ENCODE measurements at places on chromosomes 3 and 15. TPM values are rescaled to one million over a fixed set of nuclear protein-coding genes. Genes with fewer than 3 reads are reported as not detected.

GABRA5 gene
- total RNA-seq, result 4.4 TPM

LRIG1 gene
- total RNA-seq, result 169 TPM

DNA sequence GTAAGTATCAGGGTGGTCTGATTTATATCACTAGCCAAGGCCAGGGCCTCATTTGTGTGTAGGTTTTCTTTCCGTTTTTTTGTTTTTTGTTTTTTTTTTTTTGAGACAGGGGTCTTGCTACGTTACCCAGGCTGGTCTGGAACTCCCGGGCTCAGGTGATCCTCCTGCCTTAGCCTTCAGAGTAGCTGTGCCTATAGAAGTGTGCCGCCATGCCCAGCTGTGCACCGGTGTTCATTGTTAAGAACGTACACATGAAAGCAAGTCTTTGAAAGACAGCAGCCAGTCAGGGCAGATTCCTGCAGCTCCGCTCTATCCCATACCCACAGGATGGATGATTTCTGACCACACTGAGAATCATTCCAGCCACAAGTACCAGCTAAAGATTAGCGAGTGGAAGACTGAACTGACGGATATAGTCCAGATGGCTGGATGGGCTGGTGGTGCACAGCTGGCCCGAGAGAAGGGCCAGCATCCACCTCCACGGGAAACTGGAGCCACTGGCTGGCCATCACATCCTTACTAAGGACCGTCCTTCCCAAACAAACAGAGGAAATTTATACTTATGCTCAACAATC is 95.4 kb downstream of the PCSK6 start:
- H3K4me1 ChIP-seq, result peaks cover 4% of the 10 kb centered on the region
- DNase-seq, result no peak
- H3K27me3 ChIP-seq, result no peaks in the 10 kb centered on the region
- H3K36me3 ChIP-seq, result no peaks in the 10 kb centered on the region

DNA sequence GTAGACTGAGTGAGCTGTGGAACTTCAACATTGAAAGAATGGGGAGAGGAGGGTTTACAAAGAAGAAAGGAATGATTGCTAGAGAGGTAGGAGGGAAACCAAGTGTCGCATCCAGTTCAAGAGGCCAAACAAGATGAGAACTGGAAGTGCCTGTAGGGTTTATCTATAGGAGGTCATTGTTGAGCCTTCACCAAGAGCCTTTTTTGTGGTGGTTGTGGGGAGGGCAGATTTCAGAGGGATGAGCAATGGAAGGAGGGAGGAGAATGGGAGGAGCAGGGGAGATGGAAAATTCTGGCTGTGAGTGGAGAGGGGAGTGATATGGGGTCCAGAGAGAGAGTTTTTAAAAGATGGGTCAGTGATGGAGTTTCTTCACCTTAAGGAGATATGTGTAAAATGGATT is 8.5 kb downstream of the PDIA5 start:
- no peaks in the 10 kb centered on the region for H3K36me3 ChIP-seq
- no peaks in the 10 kb centered on the region for H3K27me3 ChIP-seq
- H3K4me3 ChIP-seq, result no peak overlapping the region

GRCh38 chr15:67185621-67186225 is 68.7 kb downstream of the AAGAB start:
- H3K27me3 ChIP-seq, result no peaks in the 10 kb centered on the region
- no peak overlapping the region for H3K27ac ChIP-seq
- no peak overlapping the region for H3K4me3 ChIP-seq
- no peaks in the 10 kb centered on the region for H3K36me3 ChIP-seq
- DNase-seq, result no peak

DNA sequence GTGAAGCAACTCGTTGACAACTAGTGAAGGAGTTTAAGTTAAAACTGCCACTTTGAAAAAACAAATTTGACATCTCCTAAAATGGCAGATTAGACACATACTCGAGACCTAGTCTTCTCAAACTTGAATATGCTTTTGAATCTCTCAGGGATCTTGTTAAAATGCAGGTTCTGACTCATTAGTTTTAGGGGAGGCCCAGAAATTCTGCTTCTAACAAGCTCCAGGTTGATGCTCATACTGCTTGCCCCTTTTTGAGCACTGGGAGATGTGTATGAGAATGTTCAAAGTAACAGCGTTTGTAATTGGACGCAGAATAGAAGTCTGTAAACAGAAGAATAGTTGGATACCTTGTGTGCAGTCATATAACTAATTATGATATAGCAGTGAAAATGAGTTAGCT is 1.6 kb downstream of the C3orf38 start:
- H3K27ac ChIP-seq, result no peak overlapping the region
- peaks cover 8% of the 10 kb centered on the region for H3K36me3 ChIP-seq
- peak overlapping the region; percentile 93 for H3K4me3 ChIP-seq

DNA sequence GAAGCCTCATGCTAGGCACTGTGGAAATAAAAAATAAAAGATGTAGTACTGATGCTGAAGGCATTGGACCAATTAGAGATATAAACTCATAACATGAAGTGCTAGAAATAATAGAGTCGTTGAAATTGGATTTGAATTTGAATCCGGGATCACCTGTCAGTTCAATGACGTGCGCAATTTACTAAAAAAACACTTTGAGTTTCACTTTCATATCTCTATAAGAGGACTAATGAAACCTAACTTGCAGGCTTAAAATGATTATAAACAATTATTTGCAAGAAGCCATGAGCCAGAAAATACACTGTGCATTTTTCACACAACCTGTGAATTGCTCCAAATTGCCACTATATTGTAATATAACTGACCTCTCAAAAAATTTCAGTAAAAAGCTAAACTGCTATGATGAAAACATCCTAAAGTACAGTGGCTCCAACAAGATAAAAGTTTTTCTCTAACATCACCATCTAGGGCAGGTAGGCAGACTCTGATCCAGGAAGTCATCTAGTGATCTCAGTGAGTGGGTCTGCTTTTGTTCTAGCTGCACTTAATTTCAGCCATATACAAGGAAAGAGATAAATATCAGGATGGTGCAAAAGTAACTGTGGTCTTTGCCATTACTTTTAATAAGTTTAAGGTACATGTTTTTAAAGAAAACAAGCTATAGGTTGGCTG is 440.2 kb downstream of the CNTN6 start:
- no peaks in the 10 kb centered on the region for H3K4me1 ChIP-seq
- H3K4me3 ChIP-seq, result no peak overlapping the region
- H3K36me3 ChIP-seq, result no peaks in the 10 kb centered on the region
- H3K27me3 ChIP-seq, result no peaks in the 10 kb centered on the region
- no peak overlapping the region for H3K27ac ChIP-seq

DNA sequence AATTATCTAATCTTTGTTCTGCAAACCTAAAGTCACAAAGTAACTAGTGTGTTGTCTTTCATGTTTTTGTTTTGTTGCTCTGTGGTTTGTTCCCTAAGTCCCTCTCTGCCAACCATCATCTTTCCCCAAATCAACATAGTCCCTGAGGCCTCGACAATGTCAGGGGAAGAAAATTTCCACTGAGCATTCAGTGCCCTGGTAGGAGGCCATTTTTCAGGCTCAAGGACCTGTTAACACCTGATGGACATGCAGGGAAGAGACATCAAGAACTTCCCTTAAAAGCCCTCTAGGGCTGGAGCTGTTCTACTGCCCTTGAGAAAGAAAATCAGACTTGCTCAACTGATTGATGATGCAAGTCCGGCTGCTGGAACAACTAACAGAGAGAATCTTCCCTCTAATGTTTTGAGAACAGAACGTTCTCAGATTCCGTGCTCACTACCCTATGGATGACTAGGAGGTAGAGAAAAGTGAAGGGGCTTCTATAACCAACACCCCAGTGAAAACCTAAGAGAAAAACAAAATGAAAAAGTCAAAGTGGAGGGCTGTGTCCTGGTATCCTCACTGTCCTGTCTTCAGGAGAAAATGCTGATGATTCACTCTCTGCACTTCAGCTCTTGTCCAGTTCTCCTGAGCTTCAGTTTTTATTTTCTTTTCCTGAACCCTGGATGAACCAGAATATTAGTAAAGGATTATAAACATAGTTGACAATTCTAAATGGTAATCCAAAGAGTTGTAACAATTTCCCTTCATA is 373.1 kb downstream of the FOXP1 start:
- H3K27me3 ChIP-seq, result no peaks in the 10 kb centered on the region
- DNase-seq, result no peak
- H3K4me3 ChIP-seq, result no peak overlapping the region
- H3K36me3 ChIP-seq, result no peaks in the 10 kb centered on the region
- H3K27ac ChIP-seq, result no peak overlapping the region
- H3K4me1 ChIP-seq, result peaks cover 36% of the 10 kb centered on the region

DNA sequence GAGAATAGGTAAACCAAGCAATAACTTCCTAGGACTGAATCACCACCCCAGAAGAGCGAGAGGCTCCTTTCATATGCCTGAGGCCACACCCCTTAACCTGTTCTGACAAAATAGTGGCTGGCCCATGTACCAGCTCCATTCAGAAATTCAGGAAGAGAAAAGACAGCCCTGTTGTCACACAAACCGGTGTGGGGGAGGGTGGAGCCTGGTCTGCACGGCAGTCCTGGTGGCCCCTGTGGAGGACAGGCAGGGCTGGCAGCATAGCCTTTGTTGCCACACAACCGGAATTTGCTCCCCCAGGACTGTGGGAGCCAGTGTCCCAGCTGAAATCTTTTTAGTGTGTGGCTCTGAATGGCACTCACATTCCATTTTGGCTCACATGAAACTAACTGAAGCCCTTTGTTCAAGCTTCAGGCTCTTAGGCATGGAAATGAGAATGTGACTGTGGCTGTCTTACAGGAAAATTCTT is 23.8 kb downstream of the RLBP1 start:
- H3K4me1 ChIP-seq, result peaks cover 44% of the 10 kb centered on the region
- peak overlapping the region; percentile 18 for H3K4me3 ChIP-seq
- peak; percentile 91 for DNase-seq
- H3K27me3 ChIP-seq, result no peaks in the 10 kb centered on the region
- H3K27ac ChIP-seq, result peak overlapping the region; percentile 82
- H3K36me3 ChIP-seq, result no peaks in the 10 kb centered on the region

DNA sequence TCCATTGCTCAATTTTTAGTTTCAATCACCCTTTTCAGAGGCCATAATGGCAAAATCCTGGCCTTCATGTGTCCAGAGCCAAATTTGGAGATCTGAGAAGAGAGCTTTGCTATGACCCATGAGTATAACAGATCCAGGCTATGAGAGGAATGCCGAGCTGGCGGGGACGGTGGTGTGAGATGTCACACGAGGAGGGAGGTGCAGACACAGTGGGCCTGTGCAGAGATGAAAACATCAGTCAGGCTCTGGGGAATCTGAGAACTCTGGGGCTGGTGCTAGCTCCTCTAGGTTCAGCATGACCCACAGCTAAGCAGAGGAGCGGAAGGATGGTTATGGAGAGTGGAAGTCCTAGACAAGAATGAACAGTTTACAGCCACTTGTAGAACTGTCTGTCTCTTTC is 398.3 kb upstream of the ATP10A start:
- H3K27me3 ChIP-seq, result no peaks in the 10 kb centered on the region
- no peak for DNase-seq
- H3K4me1 ChIP-seq, result no peaks in the 10 kb centered on the region
- H3K27ac ChIP-seq, result no peak overlapping the region
- H3K36me3 ChIP-seq, result no peaks in the 10 kb centered on the region
- H3K4me3 ChIP-seq, result no peak overlapping the region

DNA sequence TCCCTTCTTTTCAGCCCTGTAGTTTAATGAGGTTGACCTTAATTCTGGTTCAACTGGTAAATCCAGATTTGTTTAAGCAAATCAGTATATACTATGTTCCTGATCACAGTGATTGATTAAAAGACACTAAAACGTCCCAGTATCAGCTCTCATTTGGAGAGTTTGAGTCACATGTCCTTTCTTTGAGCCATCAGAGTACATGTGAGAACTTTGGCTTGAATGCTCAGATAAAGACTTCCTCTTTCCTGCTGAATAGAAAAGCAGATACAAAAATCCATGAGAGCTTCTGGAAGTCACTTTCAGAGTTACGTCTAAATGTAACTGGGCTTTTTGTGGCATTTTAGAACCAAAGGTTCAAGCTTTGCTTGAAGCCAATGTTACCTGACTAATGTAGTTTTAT is 341.8 kb upstream of the SATB1 start:
- H3K4me3 ChIP-seq, result no peak overlapping the region
- DNase-seq, result no peak
- H3K4me1 ChIP-seq, result no peaks in the 10 kb centered on the region
- no peaks in the 10 kb centered on the region for H3K27me3 ChIP-seq
- no peak overlapping the region for H3K27ac ChIP-seq
- no peaks in the 10 kb centered on the region for H3K36me3 ChIP-seq

- no peak overlapping the region for H3K27ac ChIP-seq
- DNase-seq, result no peak
- no peaks in the 10 kb centered on the region for H3K27me3 ChIP-seq
- no peaks in the 10 kb centered on the region for H3K4me1 ChIP-seq
- no peak overlapping the region for H3K4me3 ChIP-seq
Measured at GRCh38 chr3:24450160-24450907, 44.3 kb downstream of the THRB start.

DNA sequence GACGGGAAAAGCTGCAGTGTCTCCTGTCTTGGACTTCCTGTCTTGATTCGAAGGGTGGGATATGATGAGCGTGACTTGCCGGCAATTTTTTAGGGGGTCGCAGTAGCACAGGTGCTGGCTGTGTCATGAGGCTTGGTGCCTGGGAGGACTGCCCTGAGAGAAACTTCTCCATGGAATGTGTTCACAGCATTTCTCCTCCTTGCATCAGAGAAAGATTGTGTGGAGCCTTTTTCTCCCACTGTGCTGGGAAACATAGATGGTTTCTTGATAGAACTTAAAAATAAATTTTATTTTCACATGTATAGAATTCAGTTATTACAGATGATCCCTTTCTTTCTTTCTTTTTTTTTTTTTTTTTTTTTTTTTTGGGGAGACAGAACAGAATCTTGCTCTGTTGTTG is 121.4 kb downstream of the KLHL25 start:
- no peaks in the 10 kb centered on the region for H3K27me3 ChIP-seq
- H3K4me1 ChIP-seq, result no peaks in the 10 kb centered on the region
- H3K36me3 ChIP-seq, result no peaks in the 10 kb centered on the region
- no peak overlapping the region for H3K4me3 ChIP-seq

GRCh38 chr15:77589839-77590238 is 42.9 kb downstream of the LINGO1 start:
- no peaks in the 10 kb centered on the region for H3K36me3 ChIP-seq
- DNase-seq, result no peak
- H3K4me1 ChIP-seq, result peaks cover 19% of the 10 kb centered on the region
- H3K27ac ChIP-seq, result no peak overlapping the region
- no peaks in the 10 kb centered on the region for H3K27me3 ChIP-seq

DNA sequence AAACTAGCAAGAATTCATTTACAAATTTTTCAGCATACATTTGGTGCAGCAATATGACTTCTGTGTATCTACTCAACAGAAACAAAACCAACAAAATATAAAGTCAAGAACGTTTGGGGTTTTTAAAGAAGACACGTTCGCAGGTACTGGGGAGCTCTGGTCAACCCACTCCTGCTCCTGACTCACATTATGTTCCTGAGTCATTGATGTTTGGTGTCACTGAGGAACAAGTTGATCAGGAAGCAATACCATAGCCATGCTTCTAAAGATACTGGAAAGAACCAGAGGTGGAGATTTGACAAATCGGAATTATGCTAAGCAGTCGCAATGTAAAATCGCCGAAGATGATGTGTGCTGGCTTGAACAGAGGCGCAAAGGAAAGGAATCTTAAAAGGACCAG is 22.0 kb downstream of the SLC4A7 start:
- no peak for DNase-seq
- H3K27ac ChIP-seq, result no peak overlapping the region
- no peaks in the 10 kb centered on the region for H3K4me1 ChIP-seq
- H3K27me3 ChIP-seq, result no peaks in the 10 kb centered on the region
- H3K4me3 ChIP-seq, result no peak overlapping the region
- no peaks in the 10 kb centered on the region for H3K36me3 ChIP-seq

Data from neural progenitor cell (in vitro differentiated cells).